Activated T-cell treated with anti-CD3 and anti-CD28 coated beads for 48 hours (primary cell): ENCODE measurements at places on chromosomes 12 and 14.

DNA sequence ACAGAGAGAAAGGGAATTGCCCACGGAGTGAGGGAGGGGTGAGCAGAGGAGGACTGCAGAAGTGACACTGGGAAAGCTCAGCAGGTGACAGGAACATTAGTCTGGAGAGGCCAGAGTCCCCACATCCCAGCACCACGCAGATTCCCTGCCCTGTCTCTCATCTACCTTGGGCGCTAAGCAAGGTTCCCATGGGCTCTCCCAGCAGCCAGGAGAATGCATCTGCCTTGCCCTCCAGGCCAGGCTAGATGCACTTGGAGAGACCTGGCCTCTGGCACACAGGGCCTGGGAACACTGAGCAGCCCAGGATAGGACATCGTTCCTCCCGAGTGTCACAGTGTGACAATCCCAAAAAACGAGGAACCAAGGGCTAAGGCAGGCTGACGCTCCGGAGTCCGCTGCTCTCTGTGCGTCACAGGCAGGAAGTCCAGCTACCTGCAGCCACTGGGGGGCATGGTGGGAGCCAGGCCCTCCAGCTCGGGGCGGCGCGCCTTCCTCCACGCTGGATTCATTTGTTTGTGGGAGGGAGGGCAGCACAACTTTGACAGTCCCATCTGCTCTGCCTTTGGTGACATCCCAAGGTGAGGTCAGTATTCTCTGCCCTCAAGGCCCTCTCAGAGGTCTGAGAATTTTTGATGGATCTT, 5.4 kb upstream of the NGB start:
- no peak for DNase-seq

GRCh38 chr12:80862531-80862930, 75.2 kb downstream of the LIN7A start:
- DNase-seq: no peak

- DNase-seq: no peak
Observed at GRCh38 chr12:1691123-1692007, 495 bp downstream of the ADIPOR2 start.

- peak; percentile 56 for DNase-seq
Observed at GRCh38 chr14:24673534-24674203, 39.7 kb upstream of the GZMB start.

- no peak for DNase-seq
Observed at GRCh38 chr12:108955225-108955835, 65.5 kb downstream of the SVOP start.

DNA sequence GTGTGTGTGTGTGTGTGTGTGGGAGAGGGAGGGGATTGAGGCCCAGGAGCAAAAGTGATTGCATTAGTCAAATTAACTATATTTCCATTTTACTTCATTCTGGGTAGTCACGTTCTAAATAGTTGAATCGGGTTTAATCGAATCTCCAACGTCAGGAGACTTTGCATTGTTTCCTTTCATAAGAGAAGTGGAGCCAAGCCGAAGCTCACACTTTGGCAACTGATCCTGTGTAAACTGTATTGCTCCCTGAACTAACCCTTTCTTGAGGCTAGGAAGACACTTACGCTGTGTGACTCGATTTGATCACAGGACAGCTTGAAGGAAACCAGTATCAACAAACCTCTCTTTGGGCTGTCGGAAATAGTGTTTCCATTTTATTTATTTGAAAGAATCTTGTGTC, 363.4 kb upstream of the ATP2B1 start:
- no peak for DNase-seq

GRCh38 chr14:99937475-99938244, 127.6 kb upstream of the EVL start:
- no peak for DNase-seq
